ENCODE measurements at places on chromosomes 12 and 14.
A peak's percentile ranks its signal among the peaks of the same experiment; 100 is the strongest.

DNA sequence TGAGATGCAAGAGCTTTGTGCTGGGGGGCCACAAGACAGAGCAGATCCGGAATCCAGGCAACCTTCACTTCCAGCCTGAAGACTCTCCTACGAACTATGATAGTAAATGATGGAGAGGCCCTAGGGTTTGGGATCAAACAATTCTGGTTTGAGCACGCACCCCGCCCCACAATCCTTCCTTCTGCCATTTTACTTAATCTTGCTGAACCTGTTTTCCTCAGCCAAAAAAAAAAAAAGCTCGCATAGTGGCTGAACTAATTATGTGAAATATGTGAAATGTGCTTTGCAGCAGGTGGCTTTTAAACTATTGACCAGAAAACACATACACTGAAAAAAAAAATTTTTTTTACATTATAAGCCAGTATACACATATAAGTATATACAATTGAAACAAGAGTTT lies 667 bp upstream of the ITFG2 start:
- DNase-seq, result no peak

- peak; percentile 79 for DNase-seq
Measured at GRCh38 chr12:76449583-76449982, 101.4 kb upstream of the BBS10 start.

GRCh38 chr12:3002646-3003045 lies 43.4 kb downstream of the TEAD4 start:
- DNase-seq, result no peak

DNA sequence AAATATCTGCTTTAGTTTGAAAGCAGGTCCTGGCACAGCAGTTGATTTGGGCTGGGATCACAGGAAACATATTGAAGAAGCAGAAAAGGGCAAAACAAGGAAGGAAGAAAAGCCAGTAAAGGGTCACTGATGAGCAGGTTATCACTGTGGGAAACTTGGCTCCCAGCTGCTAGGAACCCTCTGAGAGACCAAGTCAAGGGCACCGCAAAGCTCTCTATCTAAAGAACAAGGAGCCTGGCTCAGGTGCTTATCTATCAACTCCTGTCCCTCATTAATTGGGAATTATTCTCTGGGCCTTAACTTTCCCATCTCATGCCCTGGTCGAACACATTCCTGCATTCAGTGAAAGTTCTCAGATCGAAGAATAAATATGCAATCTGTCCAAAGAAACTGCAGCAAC lies 450.9 kb upstream of the RPL10L start:
- DNase-seq, result no peak

DNA sequence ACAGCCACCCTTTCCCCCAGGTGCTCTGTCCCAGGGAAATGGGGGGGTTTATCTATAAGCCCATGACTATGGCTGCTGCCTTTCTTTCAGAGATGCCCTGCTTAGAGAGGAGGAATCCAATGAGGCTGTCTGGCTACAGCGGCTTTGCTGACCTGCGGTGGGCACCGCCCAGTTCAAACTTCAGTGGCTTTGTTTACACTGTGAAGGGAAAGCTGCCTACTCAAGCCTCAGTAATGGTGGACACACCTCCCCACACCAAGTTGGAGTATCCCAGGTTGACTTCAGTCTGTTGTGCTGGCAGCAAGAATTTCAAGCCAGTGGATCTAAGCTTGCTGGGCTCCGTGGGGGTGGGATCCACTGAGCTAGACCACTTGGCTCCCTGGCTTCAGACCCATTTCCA lies 869.2 kb downstream of the SLC6A15 start:
- DNase-seq, result no peak

GRCh38 chr14:37900561-37900960 lies 305.1 kb downstream of the TTC6 start:
- no peak for DNase-seq

GRCh38 chr12:76586764-76587395 lies 27.3 kb upstream of the OSBPL8 start:
- DNase-seq, result peak; percentile 45

GRCh38 chr12:118053071-118053985 lies 7.7 kb downstream of the WSB2 start:
- DNase-seq, result no peak

GRCh38 chr14:55847766-55848165 lies 267.8 kb downstream of the KTN1 start:
- peak; percentile 86 for DNase-seq

DNA sequence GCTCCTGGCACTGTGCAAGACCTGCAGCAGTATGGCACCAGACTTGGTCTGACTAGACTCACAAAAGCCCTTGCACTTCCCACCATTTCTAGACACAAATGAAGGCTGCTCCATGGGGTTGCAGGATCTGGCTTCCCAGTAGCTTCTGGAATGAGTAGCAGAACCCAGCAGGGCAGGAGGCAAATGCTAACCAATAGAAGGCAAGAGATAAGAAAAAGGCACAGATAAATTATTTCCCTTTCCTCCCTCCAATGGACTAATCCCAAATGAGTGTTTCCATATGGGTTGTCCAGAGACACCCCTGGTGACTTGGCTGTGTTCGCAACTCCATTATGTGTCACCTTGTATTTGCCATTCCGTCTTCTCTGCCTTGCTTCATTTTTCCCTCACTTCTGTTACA lies 49.7 kb downstream of the KIF21A start:
- no peak for DNase-seq

GRCh38 chr14:51395361-51395849 lies 155.4 kb downstream of the TMX1 start:
- peak; percentile 83 for DNase-seq

DNA sequence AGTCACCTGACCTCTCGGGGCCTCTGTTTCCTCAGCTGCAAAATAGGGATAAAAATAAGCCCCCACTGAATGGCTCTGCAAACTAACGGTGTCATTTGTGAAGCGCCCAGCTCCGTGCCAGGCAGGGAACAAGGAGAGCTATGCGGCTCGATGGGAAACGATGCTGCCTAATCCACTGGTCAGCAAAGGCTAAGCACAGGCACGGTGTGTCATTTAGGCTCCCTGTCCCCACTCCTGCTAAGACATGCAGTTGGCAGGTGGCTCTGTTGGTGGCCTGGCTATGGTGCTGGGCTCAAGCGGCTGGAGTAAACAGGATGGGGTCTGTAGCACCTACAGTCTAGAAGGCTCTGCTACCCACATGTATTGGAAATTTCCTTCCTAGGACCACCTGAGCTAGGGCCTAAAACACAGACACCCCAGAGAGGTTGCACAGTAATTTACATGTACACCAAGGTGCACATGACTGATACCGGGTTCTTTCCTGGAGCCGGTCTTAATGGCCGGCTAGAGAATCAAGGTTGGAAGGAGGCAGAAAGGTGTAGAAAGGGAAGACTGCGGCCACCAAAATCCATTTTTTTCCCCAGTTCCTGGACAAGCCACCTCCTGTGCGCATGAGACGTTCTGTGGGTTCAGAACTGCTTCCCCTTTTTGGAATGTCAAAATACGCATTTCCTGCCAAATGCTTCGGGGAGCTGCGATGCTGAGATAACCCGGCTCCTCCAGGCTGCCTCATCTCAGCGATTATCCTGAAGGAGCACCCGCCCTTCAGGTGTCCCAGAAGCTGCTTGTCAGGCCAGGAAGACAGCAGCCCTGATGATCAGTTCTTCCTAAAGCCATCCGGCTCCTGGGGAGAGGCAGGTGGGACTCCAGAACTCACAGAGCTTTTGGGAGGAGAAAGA lies 1.0 kb downstream of the CACNA2D4 start:
- no peak for DNase-seq

- peak; percentile 59 for DNase-seq
Measured at GRCh38 chr12:95532851-95533250, 18.4 kb downstream of the USP44 start.

- no peak for DNase-seq
Measured at GRCh38 chr12:22043943-22044342, 2.1 kb upstream of the CMAS start.

DNA sequence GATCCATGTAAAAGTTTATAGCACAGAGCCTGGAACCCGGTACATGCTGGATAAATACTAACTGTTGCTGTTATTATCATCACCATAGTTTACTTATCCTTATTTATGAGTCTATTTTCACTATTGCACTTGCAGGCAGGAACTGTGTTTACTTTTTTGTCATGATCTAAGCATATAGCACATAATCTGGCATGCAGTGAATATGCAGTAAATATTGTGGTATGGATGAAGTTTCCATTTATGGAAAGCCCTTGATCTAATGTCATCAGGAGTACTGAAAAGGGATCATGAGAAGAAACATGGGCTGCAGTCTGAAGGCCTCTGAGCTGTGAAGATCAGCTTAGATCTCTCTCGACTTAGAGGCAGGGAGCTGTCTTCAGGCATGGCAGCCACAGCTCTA lies 91.6 kb downstream of the KCNK13 start:
- no peak for DNase-seq

DNA sequence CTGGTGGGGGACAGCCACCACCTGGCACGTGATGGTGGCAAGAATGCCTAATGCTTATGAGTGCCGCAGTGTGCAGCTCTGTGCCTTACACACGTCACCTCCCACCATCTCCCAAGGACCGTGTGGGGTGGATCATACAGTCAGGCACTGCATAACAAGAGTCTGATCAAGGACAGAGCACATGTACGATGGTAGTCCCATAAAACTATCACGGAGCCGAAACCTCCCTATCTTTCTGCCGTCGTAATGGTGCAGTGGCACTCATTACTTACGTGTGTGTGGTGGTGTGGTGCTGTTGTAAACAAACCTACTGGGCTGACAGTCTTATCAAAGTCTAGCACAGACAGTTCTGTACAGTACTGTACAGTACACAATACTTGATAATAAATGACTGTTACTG lies 89.3 kb downstream of the CACNA1C start:
- DNase-seq, result no peak

DNA sequence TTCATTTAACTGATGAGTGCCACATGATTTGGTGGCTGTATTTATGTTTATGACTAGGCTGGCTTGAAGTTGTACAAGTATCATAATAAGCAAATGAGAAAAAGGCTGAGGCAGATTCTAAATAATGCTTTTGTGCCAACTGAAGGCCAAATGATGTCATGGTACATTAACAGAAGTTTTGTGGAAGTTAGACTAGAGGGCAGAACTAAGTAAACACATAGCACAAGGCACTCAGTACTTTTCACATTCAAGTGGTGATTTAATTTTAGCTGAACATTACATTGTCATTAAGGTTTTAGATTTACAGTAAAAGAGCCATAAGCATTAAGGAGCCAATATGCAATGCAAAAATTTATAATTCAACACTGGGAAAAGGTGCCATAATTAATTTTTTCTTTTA lies 21.1 kb downstream of the PPP1CC start:
- DNase-seq, result no peak

DNA sequence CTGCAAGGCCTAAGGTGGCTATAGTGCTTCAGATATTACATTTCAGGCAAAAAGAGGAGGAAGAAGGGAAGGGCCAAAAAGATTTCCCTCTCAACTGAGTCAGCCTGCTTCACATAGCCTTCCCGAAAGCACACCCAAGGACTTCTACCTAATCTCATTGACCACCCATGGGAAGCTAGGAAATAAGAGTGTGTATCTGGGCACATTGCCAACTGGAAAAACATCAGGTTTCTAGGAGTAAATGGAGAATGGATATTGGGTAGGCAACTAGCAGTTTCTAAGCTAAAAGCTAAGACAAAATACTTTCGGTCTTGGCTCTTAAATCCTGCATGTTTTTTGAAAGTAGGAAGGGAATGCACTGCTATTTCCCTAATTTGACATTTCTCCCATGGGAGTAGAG lies 221.7 kb upstream of the GRIP1 start:
- DNase-seq, result peak; percentile 1

DNA sequence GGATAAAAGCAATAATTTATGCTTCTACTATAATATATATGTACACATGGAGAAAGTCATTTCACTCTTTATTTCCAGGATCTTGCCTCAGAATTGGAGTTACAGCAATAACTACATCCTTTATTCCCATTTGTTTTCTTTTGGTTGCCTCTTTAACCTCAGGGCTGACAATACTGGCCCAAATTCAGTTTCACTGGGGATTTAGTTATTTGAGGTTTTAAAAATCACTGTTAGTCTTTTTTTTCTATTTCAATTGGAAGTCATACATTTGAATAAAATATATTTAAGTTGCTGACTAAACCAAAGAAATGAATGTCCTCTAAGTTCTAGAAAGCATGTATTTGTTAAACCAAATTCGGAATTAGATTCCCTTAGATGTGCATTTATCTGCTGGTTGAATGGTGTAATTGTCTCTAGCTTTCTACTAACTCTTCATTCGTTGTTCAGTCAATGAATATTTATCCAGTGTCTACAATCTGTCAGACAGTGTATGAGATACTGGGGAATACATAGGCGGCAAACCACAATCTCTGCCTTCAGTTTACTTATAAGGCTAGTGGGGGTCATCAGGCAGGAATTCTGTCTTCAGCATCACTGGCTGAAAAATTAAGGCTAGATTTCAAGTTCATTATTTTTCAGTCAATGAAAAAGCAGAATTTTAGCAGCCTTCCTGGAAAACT lies 190.8 kb upstream of the ARHGAP5 start:
- DNase-seq, result peak; percentile 19

GRCh38 chr12:50538182-50538581 lies 33.4 kb downstream of the DIP2B start:
- no peak for DNase-seq

DNA sequence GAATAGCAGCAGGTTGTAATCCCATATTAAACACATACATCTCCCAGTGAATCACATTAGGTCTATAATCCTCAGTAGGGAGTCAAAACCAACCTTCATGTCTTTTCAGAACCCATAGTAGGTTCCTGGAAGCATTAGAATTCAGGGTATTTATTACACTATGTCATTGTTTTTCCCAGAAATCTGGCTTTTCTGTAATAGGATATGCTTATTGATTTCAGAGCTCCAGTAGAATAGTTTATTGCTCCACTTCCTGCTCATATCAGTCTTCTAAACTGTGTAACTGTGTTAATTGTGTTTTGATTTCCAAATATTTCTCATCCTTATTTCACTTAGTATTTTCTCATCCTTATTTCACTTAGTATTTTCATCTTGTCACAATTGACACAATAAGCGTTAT lies 268.0 kb downstream of the CCDC59 start:
- DNase-seq, result no peak

DNA sequence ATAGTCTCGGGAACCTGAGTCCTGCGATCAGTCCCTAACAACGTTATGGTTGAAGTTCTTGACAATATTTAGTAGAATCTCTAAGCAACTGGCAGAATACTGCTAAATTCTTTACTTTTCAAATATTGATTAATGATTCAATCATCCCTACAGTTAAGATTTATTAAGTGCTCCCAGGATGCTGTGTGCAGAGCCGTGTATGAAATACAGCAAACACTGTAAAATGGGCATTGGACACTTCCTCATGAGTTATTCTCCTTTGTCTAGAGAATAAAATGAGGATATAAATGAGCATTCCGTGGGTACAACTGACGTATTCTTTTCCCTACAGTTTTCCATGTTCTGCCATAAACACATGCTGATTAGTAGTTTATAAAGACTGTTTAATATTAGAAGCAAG lies 372.4 kb downstream of the TMTC2 start:
- no peak for DNase-seq
